Caudate nucleus (tissue), 63 donors: ENCODE measurements at places on chromosomes 2 and 18.

DNA sequence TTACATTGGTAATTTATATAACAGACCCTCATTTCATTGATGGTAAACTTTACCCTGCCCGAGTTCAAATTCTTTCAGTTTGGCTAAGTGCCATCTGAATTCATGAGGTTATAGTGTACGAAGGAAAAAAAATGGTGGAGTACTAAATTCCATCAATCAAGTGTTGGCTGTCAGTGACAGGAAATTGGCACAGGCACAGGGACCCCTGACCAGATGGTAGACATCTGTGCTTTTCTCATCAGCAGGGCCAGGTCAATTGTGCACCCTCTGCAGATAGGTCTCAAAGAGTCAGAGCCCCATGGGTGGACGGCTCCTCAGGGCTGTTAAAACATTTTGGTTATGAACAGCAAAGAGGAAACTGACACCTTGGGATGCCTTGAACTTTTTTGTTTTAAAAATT is 439.2 kb downstream of the SETBP1 start:
- DNase-seq, result no peak

- no peak for DNase-seq
Measured at GRCh38 chr2:128469203-128469602, 150.5 kb upstream of the HS6ST1 start.

GRCh38 chr2:85709401-85709811 is 15.2 kb downstream of the GNLY start:
- no peak for DNase-seq

GRCh38 chr2:199160677-199161465 is 296.9 kb downstream of the SATB2 start:
- no peak for DNase-seq

DNA sequence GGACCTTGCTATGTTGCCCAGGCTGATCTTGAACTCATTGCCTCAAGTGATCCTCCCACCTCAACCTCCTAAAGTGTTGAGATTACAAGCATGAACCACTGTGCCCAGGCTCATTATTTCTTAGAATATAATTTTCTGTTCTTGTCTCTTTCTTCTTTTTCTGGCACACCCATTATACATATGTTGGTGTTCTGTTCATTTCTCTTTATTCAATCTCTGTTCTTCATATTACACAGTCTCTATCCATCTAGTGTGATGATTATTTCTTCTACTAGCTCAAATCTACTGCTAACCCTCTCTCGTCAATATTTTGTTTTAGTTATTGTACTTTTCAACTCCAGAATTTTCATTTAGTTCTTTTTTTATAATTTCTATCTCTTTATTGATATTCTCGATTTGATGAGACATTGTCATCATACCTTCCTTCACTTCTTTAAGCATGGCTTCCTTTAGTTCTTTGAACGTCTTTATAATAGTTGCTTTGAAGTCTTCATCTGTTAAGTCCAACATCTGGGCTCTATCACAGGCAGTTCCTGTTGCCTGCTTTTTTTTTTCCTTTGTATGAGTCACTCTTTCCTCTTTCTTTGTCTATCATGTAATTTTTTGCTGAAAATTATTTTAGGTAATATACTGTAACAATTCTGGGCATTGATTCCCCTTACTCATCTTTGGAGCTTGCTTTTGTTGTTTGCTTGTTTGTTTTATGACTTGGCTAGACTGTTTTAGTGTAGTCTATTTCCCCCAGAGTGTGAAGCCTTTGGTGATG is 196.4 kb upstream of the NABP1 start:
- no peak for DNase-seq

DNA sequence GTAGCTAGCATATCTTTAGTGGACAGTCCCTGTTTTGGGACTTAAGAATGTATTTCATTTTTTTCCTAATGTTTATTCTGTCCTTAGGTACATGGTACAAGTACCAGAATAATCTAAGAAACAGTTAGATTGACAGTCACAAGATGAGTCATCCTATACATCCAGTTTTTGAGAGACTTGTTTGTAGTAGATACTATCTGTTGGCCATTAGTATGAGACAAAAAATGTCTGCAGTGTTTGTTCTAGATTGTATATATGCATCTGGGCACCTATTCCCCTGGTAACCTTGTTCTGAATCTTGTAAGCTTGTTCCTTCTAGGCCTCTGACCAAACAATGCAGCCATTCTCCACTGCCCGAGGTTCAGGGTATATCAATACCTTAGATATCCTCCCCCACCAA is 1343.5 kb downstream of the SUCLG1 start:
- no peak for DNase-seq

- no peak for DNase-seq
Measured at GRCh38 chr2:41695198-41696113, 352.4 kb upstream of the PKDCC start.

- no peak for DNase-seq
Measured at GRCh38 chr18:11840493-11840892, 10.7 kb upstream of the CHMP1B start.

GRCh38 chr2:231207734-231208133 is 9.3 kb downstream of the ARMC9 start:
- no peak for DNase-seq

GRCh38 chr2:218963601-218964000 is 4.1 kb downstream of the CDK5R2 start:
- no peak for DNase-seq

DNA sequence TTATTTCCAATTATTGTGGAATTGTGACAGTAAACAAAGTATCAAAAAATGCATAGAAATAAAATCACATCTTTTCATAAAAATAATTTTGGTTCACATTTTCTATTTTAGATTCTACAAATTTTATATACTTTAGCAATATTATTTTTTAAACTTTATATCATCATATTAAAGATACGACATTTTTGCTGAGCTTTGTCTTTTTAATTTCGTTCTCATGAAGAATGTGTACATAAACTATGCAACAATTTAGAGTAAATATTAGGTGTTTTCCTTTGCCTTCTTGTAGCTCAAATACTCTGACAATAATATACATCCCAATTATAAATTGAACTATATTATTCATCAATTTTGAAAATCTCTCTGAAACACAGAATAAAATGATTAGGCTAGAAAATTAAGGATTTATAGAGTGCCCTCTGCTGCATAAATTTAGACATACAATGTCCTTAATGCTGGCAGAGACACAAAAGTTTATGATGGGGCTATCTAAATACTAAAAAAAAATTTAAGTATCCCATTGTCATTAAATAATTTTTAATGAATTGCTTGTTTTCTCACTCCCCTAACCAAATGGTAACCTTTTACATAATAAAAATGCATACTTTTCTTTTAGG is 45.7 kb downstream of the CCDC102B start:
- no peak for DNase-seq

DNA sequence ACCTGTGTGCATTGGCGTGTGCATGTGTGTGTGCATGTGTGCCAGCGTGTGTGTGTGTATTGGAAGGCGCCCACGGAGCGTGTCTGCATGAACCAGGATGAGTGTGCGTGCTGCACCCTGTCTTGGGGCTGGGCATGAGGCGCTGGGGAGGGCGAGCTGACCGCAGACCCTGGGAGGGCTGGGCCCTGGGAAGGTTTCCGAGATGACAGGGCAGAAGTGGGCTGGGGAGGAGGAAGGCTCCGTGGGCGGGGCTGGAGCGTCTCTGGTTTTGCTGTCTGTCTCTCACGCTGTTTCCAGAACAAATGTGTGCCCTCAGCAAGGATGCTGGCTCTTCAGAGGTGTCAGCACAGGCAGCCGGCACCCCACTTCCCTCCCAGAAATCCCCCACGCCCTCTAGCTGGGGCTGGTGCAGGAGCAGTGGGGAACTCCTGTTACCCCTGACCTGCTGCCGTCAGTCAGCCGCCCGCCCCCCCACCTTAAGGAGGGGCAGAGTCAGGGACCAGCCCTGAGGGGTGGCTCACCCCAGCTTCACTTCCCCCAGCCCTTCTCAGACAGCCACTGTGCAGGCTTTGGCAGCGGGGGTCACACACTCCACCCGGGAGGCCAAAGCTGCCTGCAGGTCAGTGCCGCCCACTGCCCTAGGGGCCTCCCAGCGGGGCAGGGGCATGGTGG is at the start of gene GPR35:
GPR35 (plus strand) TSS at position 531 of the 672 bp plus-strand sequence. CDS start 4,473 bp downstream, outside the sequence.
- no peak for DNase-seq

DNA sequence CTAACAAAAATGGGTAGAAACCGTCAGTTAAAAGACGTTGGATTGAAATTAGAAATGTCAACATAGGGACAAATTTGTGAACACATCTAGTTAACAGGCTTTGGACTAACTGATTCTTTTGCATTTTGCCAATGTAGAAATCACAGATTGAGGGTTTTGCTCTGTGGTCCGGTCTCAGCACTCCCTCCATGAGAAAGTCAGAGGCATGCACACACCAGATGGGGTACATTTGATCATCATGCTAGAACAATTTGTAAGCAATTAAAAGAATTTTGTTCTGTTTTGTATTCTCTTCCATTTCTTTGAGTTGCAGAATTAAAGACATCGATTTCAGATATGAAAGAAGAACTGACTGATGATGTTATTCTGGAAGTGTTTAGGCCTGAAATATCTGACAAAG is 179.1 kb upstream of the CCDC68 start:
- no peak for DNase-seq

- DNase-seq, result no peak
Measured at GRCh38 chr2:104046466-104046865, 807.4 kb upstream of the POU3F3 start.

DNA sequence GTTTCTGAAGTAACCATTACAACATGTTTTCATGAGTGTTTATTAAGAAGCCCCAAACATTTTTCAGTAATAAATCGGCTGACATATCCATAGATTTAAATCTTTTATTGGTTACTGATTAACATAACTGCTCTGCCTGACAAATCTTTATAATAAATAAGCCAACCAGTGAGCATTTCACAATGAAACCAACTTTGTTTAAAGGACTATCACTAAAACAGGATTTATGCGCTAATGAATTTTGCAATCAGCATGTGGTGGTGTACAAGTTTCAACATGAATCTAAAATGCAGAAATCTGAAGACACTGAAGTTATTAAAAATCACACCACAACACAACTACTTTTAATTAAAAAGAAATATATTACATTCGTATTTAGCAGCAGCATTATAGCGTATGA is 166.7 kb downstream of the MEIS1 start:
- no peak for DNase-seq

DNA sequence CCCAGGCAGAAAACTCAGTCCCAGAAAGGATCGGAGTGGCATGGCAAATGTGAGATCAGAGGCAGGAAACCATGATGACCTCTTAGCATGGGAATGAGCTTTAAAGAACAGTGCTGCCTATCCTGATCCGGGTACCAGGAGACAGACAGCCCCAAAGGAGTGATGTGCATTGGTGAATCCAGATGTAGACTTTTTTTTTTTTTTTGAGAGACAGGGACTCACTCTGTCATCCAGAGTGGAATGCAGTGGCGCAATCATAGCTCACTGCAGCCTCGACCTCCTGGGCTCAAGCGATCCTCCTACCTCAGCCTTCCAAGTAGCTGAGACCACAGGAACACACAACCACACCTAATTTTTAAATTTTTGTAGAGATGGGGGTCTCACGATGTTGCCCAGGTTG is 122.7 kb downstream of the VAPA start:
- DNase-seq, result no peak

DNA sequence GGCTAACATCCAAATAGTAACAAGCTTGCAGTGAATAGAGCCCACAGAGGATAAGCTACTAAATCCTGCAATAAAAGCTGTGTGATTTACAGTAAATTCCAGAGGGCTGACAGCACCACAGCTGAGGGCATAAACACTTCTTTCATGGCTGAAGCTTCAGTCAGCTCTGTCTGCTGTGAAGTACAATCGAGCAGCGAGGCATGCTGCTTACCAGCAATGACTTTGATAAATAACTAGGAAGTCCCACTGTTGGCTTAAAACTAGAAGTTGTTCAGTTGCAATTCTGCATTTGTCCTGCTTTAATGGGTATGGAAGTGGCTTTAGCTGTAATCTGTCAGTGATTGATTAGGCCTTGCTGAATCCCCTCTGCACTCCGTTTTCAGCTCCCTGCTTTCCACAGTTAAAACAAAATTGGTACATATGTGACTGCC is 65.2 kb upstream of the FIGN start:
- DNase-seq, result no peak

DNA sequence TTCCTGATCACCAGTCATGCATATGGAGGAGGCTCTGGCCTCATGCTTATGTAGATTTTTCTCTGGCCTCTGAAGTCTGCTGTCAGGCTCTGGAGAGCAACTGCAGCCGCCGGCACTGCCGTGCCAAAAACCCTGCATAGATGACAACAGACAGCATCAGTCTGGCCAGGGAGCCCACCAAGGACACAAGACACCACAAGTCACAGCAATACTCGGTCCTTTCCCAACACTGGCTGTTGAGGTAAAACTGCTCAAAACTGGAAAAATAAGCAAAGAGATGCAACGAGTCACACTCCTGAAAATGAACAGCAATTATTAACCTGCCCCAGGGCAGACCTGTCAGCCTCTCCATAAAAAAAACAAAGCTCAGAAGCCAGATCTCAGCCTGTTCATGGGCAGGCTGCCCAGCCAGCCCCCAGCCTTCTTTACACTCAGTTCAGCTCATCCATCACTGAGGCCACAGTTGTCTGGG is 186.0 kb upstream of the RAB6C start:
- no peak for DNase-seq

DNA sequence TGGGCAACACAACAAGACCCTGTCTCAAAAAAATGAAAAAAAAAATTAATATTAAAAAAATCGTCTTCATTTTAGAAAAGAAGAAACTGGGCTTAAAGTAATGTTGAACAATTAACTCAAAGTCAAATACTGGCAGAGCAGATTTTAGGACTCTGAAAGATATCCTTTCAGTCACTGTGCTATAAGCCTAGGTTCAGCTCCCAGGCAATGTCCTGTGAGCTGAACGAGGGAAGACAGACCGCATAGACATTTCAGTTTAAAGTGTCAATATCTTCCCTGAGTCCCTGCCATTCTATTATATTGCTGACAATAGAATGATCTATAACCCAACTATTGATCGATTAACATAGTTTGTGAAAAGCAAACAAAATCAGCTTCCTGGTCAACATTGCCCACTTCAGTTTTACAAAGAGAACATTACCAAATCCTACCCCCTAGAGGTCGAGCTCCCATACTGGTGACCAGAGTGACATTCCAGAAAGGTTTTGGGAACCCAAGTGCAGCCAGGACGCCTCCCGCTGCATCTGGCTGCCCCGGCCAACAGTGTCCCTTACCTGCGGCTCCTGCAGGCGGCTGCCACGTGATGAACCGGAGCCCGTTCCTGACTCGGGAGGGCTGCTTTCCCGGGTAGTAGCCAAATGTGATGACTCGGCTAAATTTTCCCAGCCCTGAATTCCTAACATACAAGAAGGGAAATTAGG is 639 bp downstream of the MRO start:
- no peak for DNase-seq
